ENCODE measurements at places on chromosomes 7 and 10.

DNA sequence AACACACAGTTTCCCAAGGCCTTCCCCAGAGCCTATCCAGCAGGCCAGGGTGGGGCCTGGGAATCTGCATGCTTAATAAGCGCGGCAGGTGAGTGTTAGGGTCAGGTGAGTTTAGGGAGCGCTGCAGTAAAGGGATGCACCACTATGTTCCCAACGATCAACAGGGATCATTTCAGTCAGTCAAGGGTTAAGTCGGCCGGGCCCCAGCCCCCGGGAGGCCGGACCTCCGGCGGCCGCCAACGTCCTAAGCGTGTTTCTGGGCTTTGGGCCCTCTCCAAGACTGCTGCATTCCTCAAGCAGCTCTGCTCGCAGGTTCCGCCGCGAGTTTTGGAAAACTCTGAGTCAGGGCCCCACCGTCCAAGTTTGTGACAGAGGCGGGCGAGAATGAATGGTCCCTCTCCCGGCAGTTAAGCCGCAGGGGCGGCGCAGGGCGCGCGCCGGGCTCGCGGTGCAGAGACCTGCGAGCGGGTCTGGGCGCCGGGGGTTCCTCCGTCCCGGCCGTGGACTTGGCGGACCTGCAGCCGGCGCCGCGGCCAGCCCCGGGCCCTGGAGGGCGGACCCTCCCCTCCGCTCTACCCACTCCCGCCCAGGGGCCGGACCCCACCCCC lies 81.6 kb downstream of the ARHGAP22 start:
- DNase-seq, result peak; percentile 89

DNA sequence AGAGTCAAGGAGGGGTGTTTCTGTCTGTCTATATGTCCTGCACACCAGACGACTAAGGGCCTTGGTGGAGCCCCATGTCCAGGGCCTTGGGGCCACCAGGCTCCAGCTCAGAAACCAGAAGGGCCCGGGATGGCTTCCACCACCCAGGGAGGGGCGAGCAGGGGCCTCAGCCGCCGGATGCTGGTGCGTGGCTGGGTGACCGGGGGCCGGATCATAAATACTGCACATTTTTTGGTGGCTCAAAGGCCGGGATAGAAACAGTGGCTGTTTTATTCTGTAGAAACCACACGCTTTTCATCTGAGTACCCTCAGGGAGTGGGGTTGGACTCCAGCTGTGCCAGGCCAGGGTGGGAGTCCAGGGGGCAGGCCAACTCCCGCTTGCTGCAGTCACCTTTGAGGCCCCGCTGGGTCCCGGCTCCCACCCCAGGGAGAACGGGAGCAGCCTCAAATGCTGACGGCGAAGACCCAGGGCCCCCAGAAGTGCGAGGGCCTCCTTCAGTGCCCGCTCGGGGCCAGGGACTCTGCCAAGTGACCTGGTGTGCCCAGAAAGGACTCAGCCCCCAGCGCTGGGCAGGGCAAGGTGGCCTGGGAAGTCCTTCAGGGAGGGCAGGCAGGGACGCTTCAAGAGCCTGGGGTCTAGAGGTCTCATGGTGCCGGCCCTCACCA lies 28.2 kb downstream of the PDGFA start:
- no peak for DNase-seq

- DNase-seq, result no peak
Observed at GRCh38 chr10:14995964-14996565, 36.9 kb downstream of the MEIG1 start.

DNA sequence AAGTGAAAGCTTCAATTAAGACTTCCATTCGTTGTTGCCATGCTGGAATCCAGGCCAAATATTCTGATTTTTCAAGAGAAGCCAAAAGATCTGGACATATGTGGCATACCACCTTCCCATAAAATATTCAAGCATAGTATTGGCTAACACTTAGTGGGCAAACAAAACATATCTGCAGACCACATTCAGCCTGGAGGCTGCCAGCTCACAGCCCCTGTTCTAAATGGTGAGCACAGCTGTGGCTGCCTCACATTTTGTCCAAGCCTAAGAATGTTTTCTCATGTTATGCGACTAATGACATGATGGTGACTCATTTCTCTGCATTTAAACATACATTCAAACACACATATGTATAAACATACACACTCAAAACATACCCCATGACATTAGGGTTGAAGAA lies 10.6 kb upstream of the CALU start:
- DNase-seq, result peak; percentile 24

DNA sequence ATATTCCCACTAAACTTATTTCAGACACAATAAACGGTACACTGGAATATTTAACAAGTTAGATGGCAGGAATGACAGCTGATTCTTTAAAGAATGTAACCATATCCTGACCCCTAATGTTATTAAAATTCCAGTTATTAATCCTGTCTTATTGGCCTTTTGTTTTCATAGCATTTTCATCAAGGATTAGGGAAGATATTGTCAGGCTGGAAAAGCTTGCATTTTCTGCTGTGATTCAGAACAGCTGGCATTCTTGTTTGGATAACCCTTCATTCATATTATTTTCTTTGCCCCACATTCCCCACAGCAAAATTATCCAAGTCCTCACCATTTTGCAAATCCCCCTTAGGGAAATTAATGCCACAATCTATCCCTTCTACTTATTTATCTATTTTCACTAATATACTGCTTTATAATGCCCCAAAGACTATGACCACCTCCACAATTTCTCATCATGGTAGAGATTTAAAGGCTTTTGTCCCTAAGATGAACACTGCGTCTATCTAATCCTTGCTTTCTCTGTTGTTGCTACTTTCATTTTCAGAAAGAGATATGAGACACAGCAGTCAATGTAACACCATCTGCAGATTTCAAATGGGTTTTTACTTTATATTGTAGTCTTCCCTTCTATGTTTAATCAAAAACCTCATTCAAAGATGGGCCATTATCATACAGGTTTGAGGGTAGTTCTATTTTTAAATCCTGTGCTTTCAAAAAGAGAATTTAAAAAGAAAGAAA lies 475.1 kb downstream of the PARD3 start:
- DNase-seq, result no peak

DNA sequence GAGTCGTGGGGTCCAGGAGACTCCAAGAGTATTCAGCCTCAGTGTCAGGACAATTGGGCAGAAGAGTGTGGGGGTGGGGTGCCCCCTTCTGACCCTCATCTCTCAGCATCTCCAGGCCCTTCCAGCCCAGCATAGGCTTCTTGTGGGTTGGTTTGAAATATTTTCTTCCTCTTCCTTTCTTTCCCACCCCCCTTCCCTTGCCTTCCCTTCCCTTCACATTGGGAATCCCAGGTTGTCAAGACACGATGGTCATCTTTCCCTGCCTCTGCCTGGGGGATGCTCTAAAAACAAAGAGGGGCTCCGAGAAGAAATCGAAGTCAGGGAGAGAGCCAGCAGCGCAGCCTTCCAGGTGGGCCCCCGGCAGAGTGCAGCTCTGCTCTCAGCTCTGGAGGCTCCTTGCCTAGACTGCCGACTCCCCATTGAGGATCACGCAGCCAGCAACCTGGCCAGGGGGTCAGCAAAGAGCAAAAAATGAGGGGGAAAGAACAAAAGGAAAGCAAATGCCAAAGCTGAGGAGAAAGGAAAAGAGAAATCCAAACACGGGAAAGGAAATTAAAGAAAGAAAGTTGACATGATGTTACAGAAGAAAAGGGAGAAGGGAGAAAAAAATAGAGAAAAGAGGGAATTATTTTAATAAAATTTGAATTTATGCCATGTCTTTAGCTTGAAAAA lies 1.5 kb downstream of the PAX2 start:
- DNase-seq, result no peak

DNA sequence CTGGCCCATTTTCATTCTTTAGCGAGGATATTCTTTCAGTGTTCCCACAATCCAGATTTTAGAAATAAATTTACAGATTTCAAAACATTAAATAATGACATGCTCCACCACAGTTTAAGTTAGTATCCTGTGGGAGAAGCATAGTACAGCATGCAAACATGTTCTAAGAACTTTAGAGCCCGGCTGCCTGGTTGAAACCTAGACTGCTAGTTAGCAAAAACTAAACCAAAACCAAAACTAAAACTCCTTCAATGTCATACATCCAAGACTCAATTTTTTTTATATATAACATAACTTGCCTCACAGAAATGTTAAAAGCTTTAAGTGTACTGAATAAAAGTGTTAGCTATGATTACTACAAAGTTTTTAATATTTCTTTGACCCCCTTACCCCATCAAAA lies 17.0 kb downstream of the TRA2A start:
- DNase-seq, result no peak

DNA sequence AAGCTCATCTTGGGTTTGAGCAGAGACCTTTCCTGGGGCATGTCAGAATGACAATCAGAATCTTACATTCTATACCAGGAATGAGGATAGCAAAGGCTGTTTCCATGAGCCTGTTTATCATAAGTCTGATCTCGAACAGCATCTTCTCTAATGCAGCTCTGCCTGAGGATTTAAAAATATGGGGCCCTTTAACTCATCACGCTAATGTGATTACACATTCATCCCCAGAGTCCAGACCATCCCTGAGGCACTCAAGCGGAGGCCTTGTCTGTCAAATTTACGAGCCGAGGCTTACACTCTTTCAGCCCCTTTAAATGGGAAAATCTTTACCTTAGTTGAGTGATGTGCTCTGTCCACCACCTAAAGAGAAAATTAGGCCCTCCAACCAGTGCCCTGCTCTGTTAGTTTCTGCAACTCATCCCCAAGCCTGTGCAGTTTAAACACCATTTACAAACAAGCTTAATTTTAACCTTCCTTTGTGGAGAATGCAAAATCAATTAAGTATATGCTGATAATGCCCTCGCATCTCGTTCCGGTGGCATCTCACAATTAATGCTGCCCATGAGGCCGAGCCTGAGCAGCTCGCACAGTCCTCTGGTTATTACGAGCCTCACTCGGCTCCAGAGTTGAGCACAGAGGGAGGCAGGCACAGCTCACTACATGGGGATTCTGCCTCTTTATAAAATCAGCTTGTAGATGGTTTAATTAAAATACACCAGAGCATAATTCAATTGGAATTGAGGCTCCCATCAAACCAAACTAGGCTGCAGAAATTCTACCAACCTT lies 16.0 kb downstream of the CHST15 start:
- DNase-seq, result no peak

DNA sequence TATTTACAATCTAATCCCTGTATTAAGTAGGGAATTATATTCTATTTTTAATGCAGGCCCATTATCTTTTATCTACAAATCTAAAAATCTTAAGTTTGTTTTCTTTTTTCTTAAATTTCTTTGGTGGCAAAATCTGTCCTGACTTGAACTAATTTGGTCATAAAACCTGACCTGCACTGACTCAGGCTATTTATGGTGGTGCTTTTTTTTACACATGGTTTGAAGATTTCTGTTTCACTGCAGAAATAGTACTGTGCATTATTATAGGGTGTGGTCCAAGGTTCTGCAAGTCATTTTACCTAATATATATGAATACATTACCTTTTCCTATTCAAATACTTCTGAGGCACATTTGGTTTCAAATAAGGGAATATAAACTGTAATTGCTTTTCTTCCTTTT lies 137.0 kb downstream of the CD36 start:
- DNase-seq, result no peak

DNA sequence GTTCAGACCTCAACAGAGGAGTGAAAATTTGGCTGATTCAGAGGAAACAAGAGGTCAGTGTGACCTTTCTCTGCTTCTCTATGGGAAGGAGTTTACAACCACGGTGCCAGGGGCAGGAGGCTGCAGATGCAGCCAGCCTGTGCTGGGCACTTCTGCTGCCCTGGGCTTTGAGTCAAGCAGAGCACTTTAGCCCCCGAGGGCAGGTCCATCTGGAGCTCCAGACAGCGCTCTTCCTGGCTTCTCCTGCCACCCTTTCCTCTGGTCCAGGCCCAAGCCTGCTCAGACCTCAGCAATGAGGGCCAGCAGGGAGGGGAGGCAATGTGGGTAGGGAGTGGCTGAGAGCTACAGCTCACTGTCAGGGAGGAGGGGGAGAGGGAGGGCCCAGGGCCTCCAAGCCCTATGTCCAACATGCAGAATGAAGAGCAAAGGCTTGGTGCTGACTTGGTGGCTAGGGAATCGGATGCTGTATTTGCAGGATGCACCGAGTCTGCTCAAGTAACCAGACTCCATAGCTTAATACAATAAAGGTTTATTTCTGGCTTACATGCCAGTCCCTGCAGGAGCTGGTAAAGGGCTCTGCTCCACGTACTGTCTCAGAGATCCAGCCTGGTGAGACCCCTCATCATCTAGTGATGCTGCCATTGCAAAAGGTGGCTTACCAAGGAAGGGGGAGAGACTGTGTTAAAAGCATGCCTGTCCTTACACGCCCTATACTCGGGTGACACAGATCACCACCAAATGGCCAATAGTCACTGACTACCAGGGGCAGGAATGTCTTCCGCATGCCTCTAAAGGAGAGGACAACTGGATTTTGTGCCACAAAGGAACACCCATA lies 481.6 kb downstream of the RPS24 start:
- DNase-seq, result no peak

DNA sequence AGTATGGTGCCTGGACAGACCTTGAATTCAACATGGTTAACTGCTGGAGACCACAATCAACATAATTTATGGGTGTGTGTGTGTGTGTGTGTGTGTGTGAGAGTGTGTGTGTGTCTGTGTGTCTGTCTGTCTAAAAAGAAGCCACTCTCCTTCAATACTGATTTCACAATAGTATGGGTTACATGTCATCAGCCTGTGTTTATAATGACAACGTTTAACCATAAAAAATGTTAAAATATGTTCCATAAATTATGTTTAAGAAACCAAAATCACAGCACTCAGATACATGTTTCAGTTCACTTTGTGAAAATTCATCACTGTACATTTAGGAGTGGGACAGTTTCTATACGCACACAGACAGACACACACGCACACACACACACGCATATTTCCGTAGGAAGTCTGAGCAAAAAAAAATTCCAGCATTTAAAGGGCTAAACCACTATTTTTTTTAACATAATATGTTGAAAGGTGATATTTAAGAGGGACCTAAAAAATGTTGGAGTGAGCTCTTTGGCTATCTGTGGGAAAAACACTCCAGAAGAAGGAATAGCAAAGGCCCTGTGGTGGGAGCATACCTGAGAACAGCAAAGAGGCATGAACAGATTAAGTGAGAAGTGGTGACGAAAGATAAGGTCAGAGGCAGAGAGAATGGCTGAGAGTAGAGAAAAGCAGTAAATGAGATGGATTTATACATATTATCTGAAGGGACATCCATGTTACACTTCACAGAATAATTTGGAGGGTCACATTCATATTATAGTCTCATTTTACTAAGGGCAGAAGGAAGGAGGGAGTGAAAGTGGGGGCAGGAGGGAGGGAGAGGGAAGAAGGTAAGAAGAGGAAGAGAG lies 10.9 kb downstream of the PDZD8 start:
- no peak for DNase-seq

GRCh38 chr7:16071246-16071857 lies 350.0 kb downstream of the CRPPA start:
- DNase-seq, result peak; percentile 41

DNA sequence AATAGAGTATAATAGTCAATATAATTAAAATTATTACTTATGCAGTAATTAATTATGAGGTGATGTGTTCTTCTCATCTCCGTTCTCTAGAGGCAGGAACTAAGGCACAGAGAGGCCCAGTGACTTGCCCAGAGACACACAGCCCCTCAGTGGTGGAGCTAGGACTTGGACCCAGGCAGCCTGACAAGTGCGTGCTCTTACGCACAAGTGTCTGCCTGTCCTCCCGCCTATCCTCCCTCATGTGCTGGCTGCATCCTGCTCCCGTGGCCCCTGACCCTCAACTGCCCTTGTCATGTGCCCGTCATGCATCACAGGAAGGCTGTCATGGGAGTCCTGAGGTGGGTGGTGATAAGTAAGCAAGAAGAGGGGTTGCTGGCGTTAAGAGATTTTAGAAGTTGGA lies 14.3 kb downstream of the IL2RA start:
- no peak for DNase-seq

- no peak for DNase-seq
Observed at GRCh38 chr10:48389272-48389671, 82.8 kb downstream of the MAPK8 start.

- no peak for DNase-seq
Observed at GRCh38 chr7:114823290-114823689, 98.6 kb upstream of the MDFIC start.
